ENCODE measurements at places on chromosomes 7 and 10.

GRCh38 chr7:112056409-112056808, 149.8 kb downstream of the DOCK4 start:
- no peak for DNase-seq

DNA sequence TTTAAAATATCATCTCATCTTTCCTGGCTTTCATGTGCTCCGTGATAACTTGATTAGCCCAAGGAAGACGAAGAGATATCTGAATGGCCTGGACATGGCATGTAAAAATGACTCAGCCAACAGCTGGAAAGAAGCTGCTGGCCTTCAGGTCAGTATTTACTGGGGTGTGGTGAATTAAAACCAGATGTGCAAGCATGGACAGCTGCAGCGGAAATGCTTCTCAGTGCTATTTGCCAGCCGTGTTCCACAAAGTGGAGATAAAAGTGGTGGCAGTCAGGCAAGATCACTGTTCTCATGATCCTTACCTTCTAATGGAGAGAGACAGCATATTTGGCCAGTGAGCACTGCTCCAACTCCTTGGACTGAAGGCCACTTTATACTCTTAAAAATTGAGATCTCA, 203.1 kb upstream of the VSTM2A start:
- no peak for DNase-seq

DNA sequence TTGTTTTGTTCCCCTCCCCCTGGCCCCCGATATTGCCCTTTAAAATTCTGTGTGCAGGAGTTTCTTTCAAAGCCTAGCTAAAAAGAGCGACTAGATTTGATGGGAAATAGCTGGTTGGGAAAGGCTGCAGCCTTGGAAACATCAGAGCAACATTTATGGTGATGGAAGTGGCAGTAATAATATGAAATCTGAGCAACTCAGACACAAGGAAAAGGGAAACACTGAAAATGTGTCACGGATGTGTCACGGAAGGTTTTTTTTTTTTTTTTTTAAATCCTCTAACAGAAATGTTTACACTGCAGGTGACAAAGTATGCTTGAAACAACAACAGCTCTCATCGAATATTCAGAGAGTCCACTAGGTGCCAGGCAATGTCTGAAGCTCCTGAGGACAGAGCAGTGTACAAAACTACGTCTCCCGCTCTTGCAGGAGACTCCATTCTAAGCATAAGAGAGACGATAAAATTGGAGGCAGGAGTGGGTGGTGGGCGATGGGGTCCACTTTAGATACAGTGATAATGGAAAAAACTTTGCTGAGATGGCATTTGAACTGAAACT, 143.0 kb downstream of the RSU1 start:
- DNase-seq, result no peak

DNA sequence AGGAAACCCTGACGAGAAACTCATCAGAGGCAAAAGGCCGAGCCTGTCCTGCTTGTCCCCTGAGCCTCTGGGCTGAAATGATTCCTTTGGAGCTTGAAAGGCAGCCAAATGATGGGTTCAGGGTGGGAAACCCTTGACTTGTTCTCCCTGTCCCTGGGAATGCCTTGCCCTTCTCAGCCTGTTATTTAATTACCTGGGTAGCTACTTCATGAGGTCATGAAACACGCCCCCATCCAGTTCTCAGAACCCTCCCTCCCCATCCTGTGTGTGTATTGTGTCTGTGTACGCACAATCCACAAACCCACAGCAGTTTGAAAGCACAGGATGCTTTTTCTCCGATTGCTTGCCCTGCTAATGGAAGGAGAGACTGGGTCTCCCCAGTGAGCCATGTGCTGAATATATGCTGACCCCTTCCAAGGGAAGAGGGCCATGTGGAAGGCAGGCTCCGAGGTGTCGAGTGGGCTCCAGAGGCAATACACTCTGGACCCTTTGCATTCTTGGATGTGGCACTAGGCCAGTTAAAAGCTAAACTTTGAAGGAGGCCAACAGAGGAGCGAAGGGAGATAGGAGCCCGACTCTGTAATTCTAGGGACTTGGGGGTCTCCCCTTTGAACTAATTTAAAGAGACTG, 10.6 kb downstream of the DUSP5 start:
- DNase-seq, result no peak

DNA sequence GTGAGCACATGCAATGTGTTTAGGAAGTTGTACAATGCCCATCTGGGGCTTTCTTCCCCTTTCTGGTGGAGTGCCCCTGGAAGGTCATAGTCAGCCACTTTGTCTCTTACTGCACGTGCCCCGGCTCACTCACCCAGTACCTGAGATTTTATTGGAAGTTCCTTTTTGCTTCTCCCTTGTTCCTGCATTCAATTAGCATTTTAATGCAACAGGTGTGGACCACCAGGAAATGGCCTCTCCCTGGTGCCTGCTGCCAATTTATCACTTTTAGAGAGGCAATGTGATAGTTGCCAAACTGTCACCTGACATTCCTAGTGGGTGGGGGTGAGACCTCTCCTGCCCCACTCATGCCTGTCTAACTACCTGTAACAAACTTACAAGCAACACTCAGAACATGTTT, 293.4 kb upstream of the DKK1 start:
- no peak for DNase-seq

DNA sequence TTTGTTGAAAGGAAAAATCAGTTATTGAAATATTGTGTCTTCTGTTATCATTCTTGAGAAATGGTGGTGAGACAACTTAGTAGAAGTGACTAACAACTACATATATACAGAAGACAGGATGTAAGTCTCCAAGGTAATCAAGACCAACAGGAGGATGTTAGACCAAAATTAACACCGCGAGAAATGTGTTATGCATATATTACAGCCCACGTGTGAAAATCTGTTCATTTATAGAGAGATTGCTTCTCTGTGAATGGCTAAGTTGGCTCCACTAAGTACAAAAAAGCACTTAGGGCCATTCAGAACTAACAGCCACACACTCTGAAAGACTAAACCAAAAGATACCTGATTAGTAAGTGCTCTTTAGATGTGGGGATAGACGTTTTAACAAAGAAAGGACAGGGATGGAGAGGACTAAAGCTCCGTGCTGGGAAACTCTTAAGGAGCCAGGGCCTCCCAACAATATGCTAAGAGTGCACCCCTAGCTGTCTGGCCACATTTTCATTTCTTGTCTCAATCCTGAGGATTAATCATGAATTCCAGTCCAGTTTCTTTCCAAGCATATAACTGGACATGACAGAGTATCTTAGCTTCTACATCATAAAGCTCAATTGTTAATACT, 26.5 kb downstream of the HDAC9 start:
- DNase-seq, result no peak

DNA sequence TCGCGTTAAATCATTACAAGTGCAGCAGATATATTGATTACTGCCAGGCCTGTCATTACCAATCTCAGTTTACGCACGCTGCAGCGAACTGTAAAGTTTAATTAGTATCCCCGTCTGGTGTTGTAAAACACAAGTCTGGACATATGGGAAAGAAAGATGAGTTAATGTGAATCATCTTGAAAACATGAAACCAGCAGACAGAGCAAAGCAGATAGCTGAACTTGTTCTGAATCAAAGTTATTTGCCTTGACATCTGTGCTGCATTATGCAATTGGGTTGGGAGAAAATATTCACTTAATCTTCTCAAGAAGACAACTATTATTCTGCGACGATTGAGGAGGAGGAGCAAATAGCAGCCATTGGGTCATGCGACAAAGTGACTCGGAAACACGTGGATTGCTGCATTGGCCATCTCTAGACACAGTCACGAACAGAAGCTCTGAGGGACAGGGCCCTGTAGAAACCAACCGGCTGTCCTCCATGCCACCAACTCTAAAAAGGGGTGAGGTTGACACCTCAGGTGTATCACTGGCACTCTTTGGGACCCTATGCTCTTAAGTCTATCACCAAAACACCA, 156.3 kb upstream of the C7orf33 start:
- DNase-seq, result no peak

- DNase-seq, result no peak
Measured at GRCh38 chr7:155862123-155862892, 50.0 kb upstream of the SHH start.

GRCh38 chr10:33247221-33247922, 87.1 kb downstream of the NRP1 start:
- no peak for DNase-seq

DNA sequence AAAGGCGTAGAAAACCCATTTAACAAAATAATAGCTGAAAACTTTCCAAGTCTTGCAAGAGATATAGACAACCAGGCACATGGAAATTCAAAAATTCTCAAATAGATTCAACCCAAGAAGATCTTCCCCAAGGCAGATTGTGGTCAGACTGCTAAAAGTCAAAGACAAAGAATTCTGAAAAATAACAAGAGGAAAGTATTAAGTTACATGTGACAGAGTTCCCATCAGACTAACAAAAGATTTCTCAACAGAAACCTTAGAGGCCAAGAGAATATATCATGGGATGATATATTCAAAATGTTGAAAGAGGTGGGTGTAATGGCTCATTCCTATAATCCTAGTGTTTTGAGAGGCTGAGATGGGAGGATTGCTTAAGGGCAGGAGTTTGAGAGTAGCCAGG, 59.8 kb downstream of the TMEM178B start:
- DNase-seq, result no peak

GRCh38 chr7:32481176-32481575, 9.0 kb downstream of the LSM5 start:
- DNase-seq, result no peak

- no peak for DNase-seq
Measured at GRCh38 chr10:47367646-47368045, 16.4 kb downstream of the ZNF488 start.

GRCh38 chr10:83122336-83122735, 1017.0 kb upstream of the GHITM start:
- DNase-seq, result no peak

Data from stimulated activated naive B cell treated with anti-CD40 and anti-IgM and Interleukin-4, amounts not matched to agents 10 μg/mL and 1 μg/mL and 100 μg/mL, for 72 hours (primary cell).